Esophagus squamous epithelium (tissue), 5 donors: ENCODE measurements at places on chromosomes 5 and 9. TPM values are rescaled to one million over a fixed set of nuclear protein-coding genes. Genes with fewer than 3 reads are reported as not detected.

GRCh38 chr9:100761276-100761802, 183.5 kb downstream of the CAVIN4 start:
- H3K27me3 ChIP-seq: no peaks in the 10 kb centered on the region
- H3K4me1 ChIP-seq: no peaks in the 10 kb centered on the region
- no peaks in the 10 kb centered on the region for H3K36me3 ChIP-seq
- no peak overlapping the region for H3K27ac ChIP-seq
- no peak overlapping the region for H3K4me3 ChIP-seq

DNA sequence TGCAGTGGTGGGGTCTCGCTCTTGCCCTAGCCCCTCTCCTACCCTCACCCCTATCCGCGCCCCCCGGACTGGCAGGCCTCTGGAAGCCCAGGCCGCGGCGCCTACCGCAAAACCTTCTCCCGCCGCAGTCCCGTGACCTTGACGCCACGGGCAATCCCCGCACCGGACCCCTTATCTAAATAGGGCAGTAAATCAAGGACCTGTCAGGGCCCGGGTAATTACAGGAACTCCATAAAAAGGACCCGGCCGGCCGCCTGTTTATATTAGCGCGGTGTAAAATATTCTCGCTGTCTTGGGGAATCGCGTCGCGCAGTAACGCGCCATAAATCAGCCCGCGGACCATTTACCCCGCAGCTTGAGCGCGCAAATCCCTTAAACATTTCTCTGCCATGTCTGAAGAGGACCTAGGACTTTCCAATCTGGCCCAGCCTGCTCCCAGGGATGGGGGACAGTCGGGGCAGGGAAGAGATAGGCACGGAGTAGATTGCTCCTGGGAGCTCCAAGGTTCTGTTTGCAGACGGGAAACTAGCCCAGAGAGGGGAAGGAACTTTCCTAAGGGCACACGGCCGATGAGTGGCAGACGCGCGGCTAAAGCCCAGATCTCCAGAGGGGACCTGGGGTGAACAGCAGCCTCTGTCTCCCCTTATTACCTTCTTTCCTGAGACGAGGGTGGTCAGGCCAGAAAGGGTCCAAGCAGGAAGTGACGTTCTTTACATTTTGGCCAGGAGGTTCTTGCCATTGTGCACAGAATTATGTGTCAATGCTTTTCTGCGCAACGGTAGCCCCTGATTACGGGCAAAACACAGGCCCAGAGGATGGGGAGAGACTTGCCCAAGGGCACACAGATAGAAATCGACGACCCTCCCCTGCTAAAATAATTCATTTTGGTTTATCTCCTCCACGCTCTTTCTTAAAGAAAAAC, 4.8 kb upstream of the HAND1 start:
- DNase-seq: no peak
- no peak overlapping the region for H3K4me3 ChIP-seq
- H3K36me3 ChIP-seq: no peaks in the 10 kb centered on the region
- H3K27ac ChIP-seq: no peak overlapping the region
- peaks cover 100% of the 10 kb centered on the region for H3K27me3 ChIP-seq
- H3K4me1 ChIP-seq: peaks cover 14% of the 10 kb centered on the region

GRCh38 chr5:169350759-169351240, 49.9 kb upstream of the SLIT3 start:
- no peak for DNase-seq
- H3K36me3 ChIP-seq: no peaks in the 10 kb centered on the region
- no peak overlapping the region for H3K4me3 ChIP-seq
- peaks cover 15% of the 10 kb centered on the region for H3K4me1 ChIP-seq

DNA sequence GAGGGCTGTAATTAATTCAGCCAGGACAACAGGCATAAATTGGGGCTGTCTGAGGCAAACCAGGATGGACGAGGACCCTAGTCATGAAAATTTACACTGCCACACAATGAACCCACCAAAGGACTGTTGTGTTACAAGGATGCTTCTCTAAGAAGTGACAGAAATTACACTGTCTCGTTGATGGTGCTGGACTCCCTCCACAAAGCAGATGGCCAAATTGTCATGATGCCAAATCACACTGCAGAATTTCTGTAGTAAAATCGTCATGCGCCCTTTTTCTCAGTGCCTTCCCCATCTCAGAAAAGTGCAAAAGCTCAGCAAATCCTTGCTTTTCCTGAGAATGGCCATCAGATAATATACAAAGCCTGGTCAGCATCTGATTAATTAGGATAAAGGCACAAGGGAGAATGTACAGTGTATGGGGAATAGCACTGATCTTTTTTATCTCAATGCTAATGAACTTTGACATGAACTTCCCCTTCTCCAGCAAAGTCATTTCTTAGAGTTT, 545.8 kb downstream of the CSNK1G3 start:
- no peaks in the 10 kb centered on the region for H3K36me3 ChIP-seq
- H3K4me1 ChIP-seq: peaks cover 63% of the 10 kb centered on the region
- H3K27me3 ChIP-seq: no peaks in the 10 kb centered on the region
- peak overlapping the region; percentile 21 for H3K27ac ChIP-seq
- no peak overlapping the region for H3K4me3 ChIP-seq

DNA sequence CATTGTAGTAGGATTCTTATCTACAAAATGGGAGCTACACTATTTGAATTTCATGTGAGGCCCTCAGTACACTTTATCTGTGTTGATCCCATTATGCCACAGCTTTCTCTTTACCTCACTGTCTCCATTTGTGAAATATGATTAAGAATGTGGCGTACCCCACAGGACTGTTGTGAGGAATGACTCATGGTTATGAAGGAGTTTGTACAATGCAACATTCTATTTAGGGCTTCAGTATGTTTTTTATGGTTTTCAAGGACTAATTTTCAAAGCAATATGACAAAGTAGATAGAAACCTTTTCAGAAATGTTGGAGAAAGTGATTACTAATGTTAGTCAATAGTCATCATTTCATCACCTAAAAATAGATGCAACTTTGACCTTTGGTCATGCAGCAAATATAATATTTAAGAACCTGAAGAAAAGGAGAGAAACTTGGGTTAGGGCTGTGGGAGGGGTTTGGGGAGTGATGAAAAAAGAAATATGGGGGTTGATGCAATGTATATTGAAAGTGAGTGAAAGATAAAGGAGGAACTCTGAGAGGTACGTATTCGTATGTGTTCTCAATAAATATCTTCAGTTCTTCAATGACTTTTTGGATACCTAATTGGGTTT, 53.7 kb upstream of the PIP5K1B start:
- no peaks in the 10 kb centered on the region for H3K36me3 ChIP-seq
- no peak overlapping the region for H3K4me3 ChIP-seq
- no peak for DNase-seq
- H3K27ac ChIP-seq: no peak overlapping the region

Gene PLCXD3
- total RNA-seq: 0.13 TPM
